ENCODE measurements at places on chromosomes 12 and 14.

DNA sequence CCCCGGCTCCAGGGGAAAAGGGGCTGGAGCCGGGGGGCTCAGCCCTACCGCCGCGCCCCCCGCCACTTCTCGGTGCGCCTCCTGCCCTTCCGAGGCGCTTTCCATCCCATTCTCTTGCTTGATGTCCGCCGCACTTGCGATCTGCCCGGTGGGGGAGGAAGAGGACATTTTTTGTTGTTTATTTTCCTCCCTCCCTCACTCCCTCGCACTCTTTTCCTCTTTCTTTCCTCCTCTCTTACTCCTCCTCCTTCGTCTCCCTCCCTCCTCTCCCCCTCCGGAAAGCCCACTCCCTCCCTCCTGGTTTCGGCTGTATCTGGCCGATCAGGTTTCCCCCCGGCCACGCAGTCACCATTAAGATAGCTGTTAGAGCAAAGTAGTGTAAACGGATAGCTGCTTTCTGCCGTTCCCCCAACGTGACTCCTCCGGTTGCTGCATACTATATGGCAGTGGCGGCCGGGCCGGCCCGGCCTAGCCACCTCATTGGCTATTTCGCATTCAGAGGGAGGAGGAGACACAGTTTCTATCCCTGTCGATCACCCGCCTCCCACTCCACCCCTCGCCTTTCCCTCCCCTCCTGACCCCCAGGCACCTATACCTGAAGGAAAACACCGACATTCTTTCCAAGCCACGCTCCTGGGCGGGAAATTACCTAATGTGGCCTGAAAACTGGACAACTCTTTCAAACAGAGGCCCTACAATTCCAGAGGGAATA, at the start of gene SIX4:
Gene SIX4, minus strand, starts transcription at position 445 of the 712 bp plus-strand sequence. Its CDS starts 277 bp downstream, at position 168.
- DNase-seq, result peak; percentile 50

DNA sequence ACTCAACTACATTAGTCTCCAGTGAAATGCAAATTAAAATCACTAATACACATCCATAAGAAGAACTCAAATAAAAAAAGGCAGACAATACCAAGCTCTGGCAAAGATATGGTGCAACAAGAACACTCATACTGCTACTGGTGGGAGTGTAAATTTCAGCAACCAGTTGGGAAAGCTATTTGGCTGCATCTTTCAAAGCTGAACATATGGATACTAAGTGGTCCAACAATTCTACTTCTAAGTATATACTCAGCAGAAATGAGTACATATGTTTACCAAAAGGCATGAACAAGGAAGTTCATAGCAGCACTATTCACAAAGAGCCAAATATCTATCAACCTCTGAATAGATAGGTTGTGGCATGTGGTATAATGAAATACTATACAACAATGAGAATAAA, 27.3 kb downstream of the CAPS2 start:
- no peak for DNase-seq

- DNase-seq, result no peak
Measured at GRCh38 chr12:107395817-107396216, 289.8 kb upstream of the PWP1 start.

- peak; percentile 66 for DNase-seq
Measured at GRCh38 chr12:58920102-58920960, at the start of gene LRIG3. Gene LRIG3, minus strand, starts transcription at chr12:58920504. Its CDS starts 269 bp downstream, at chr12:58920235.

- no peak for DNase-seq
Measured at GRCh38 chr12:78249578-78249977, 418.9 kb downstream of the NAV3 start.

GRCh38 chr12:99068993-99069747, 424.1 kb downstream of the APAF1 start:
- DNase-seq, result no peak

DNA sequence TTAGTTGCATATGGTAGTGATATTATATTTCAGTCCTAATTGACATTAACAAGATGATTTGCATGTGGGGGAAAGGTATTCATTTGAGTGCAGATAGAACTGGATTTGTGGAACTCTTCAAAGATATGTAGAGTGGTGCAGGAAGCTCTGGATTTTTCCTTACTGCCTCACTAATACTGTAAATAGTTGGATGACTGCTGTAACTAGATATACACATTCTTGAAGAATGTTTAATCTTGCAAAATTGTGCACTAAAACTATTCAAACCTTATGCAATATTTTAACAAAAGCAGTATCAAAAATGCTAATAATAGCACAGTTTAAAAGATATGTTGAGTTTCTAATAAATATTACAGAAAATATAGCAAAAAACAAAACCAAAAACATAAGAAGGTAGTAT, 43.1 kb upstream of the ATF7IP start:
- no peak for DNase-seq

GRCh38 chr12:49669796-49670195, 37.4 kb downstream of the FMNL3 start:
- DNase-seq, result no peak

DNA sequence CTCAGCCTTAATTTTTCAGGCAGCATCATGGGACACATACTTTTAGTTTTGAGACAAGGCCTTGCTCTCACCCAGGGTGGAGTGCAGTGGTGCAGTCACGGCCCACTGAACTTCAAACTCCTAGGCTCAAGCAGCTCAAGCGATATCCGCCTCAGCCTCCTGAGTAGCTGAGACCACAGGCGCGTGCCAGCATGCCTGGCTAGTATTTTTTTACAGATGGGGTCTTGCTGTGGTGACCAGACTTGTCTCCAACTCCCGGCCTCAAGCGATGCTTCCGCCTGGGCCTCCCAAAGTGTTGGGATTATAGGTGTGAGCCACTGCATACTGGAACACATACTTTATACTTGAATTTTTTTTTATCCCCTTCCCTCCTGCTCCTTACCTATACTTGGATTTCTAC, 2.8 kb downstream of the RDH5 start:
- no peak for DNase-seq

DNA sequence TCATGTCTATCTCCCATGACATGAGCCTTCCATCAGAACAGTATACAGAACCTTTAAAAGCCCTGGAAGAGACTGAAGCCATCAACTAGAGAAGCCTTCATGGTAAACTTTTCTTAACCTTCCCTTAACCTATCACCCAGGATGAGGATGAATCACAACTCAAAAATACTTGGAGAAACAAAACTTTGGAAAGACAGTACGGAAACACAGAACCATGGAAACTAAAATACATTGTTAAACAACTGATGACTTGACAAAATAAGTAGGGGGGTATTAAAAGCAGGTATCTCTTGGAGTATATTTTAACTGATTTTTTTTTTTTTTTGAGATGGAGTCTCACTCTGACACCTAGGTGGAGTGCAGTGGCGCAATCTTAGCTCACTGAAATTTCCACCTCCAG, 8.7 kb downstream of the TM7SF3 start:
- no peak for DNase-seq

DNA sequence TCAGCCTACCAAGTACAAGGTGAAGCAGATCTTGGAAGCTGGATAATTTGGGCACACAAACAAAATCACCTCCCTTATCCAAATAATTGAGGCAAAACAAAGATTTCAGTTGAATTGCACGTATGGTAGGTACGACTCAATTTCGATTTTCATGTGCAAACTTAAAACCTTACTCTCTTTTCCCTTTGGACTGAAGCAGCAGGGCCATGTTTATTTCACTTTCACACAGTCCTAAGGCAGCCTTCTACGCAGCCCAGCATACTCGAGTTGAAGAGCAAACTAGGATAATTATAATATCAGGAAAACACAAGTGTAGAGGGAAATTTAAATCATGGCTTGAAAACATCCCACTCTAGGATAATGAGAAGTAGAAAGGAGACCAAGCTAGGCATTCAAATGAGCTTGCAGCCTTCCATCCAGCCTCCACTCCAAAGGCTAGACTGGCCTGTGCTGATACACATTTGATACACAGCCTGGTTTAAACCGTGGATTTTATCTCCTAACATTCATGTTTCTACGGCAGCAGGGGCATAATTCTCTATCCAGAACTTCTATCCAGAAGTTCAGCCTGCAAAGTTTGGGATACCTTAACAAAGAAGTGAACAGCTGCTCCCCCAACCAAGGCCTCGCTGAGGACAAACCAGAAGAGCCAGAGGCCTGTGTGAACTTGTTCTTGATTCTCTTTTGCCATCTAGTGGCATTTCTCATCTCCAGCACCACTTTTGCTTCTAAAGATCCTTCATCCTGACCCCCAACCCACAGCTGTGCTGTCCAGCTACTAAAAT, 2.4 kb upstream of the RNASE7 start:
- no peak for DNase-seq

- no peak for DNase-seq
Measured at GRCh38 chr14:90421001-90421631, 24.3 kb downstream of the CALM1 start.

DNA sequence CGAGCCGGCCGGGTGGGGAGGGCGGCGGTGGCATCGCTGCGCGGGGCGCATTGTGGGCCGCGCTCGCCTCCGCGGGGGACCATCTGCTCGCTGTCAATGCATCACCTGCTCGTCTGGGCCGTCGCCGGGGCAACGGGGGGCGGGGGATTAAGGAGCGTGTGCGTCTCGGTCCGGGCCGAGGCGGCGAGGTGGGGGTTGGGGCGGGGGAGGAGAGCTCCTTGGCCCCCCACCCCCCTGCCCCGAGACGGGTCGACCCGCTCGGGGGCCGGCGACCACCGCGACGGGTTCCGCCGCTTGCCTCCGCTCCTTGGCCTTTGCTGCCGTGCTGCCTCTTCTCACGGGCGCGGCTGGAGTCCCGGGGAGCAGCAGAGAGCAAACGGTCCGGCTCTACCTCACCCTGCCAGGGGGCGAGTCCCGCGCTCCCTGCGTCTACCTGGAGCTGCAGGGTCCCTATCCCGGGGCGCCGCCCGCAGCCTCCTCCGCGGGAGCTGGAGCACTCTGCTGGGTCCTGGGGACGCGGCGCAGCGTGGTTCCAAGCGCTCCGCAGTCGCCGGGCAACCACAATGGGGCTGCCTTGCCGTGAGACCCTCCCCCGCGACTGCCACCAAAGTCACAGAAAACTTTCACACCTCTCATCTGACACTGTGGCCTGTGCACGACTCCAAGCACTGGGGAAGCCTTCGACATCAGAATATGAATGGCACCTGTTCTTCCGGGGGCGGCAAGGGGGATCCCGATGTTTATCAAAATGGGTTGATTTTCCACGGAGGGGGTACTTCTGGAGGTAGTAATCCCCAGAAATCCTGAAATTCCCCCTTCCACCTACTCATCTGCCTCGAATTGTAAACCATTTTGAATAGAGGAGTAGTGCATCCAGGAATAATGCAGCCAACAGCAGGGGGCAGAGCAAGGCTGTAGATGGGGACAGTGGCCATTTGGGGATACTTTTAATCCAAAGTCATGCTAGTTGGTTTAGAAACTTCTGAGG, at the start of gene C12orf42:
Gene C12orf42, minus strand, starts transcription at position 500 of the 988 bp plus-strand sequence. CDS start 17,542 bp downstream, outside the sequence.
- DNase-seq, result peak; percentile 82

GRCh38 chr12:18643681-18644080, 94.1 kb downstream of the PLCZ1 start:
- DNase-seq, result no peak

- no peak for DNase-seq
Measured at GRCh38 chr12:92899386-92900001, 29.6 kb downstream of the EEA1 start.

DNA sequence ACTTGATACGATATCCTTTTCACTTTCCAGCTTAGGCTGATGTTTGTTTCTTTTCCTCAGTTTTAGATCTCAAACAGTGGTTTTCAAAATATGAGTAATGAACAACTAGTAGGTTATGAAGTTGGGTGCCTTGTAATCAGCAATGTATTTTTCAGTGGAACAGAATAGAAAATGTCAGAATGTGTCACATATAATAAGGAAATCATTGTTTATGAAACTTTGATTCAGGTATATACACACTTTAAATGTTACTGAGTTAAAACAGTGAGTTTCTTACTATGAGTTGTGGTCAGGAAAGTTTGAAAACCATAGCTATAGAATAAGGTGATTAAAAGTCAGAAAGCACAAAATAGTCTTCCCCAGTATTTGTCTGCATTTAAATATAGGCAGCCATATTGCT, 39.8 kb downstream of the TBK1 start:
- no peak for DNase-seq

GRCh38 chr12:27619308-27619707, 76.9 kb upstream of the REP15 start:
- DNase-seq, result no peak

- no peak for DNase-seq
Measured at GRCh38 chr12:104048811-104049210, 1.2 kb downstream of the GLT8D2 start.

GRCh38 chr12:54019924-54020590, 8.2 kb upstream of the HOXC6 start:
- DNase-seq, result no peak

- DNase-seq, result no peak
Measured at GRCh38 chr14:44396226-44396625, 110.9 kb downstream of the FSCB start.

DNA sequence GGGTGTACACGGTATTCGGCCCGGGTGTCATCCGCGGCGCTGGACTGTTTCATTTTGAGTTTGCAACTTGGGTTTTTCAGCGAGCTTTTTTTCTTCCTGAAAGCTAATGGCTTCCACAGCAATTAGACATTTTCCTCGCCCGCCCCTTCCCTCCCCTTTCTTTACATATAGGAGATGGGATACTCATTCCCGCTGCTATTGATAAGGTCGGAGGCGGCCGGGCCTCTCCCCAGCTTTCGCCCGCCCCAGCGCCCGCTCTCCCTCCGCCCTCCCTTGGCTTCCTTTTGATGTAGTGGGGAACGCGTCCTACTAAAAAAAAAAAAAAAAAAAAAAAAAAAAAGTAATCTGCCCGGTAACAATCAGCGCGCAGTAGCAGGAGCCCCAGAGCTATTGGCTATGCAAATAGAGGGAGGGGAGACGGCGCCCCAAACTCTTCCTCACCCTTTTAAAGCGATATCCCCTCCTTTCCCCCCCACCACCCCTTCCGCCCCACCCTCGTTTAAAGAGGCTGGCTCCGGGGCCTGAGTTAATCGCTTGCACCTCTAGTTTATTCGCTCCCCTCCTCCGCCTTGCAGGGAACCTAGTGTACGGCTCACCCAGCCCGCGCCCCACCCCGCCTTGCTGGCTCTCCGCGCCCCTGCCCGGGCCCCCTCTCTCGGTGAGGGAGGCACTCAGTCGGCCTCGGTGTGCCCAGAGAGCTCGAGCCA, 1.7 kb upstream of the CCND2 start:
- DNase-seq, result peak; percentile 87

GRCh38 chr14:37289688-37290087, 92.0 kb downstream of the MIPOL1 start:
- no peak for DNase-seq

GRCh38 chr14:105207460-105207901, 26.4 kb upstream of the NUDT14 start:
- no peak for DNase-seq

DNA sequence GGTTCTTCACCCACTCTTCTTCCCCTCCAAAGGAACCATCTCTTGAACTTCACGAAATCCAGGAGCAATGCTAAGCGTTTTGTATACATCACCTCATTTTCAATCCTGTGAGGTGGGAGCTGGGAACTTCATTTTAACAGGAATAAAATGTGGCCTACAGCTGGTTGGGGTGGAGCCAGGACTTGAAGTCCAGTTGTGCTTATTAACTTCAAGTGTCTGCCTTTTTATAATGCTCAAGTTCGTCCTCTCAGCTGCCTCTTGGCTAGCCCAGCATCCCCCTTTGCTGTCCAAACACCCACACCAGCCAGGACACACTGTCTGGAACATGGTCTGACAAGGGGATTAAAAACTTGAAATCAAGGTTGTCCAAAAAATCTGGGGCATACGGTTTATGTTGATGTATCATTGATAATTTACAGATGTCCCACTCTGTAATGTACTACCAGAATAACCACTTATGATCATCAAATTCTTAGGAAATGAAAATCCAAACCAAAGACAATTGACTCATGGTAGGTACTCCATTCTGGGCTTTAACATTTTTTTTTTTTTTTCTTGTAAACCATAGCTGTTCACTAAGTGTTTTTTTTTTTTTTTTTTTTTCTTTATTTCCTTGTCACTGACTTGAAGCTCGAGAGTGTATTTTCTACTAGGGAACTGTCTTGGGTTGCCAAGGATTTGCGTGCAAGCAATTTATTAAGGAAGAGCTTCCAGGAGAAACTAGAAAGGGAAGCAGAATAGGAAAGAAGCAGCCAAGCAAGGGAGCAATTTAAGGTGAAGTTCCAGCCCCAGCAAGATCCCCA, 252.3 kb downstream of the EFCAB11 start:
- no peak for DNase-seq
